CD4-positive, alpha-beta T cell (primary cell): ENCODE measurements at places on chromosomes 5 and 9.
A peak's percentile ranks its signal among the peaks of the same experiment; 100 is the strongest.

GRCh38 chr9:135480071-135480939 is 723 bp downstream of the PPP1R26 start:
- DNase-seq: no peak

DNA sequence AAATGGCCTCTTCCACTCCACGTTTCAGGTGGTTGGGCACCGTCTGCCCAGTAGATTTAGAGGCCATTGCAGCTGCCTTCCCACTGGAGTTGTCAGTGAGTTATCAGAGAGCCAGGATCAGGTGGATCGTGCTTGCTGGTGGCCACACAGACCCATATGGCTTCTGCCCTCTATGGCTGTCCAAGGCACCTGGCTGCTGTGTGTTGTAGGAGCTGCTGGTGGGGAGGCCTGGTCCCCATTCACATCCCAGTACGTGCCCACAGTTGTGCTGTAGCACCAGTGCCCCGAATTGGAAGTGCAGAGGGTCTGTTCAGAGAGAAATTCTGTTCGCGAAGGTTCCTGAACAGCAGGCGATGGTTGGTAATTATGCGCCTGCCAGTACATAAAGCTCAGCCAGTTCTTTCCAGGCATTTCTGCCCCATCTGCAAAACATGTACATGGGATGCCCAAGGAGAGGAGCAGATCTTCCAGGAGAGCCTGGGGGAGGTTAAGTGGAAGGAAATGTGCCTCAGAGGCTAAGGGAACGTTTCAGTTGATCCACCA is 41.1 kb downstream of the UBE2QL1 start:
- DNase-seq: no peak

GRCh38 chr9:101184813-101185278 is 156.3 kb downstream of the PLPPR1 start:
- DNase-seq: no peak

GRCh38 chr5:147690595-147690994 is 91.9 kb downstream of the JAKMIP2 start:
- no peak for DNase-seq

- no peak for DNase-seq
These were observed 110.7 kb downstream of the PLK2 start for GRCh38 chr5:58348996-58349728.

DNA sequence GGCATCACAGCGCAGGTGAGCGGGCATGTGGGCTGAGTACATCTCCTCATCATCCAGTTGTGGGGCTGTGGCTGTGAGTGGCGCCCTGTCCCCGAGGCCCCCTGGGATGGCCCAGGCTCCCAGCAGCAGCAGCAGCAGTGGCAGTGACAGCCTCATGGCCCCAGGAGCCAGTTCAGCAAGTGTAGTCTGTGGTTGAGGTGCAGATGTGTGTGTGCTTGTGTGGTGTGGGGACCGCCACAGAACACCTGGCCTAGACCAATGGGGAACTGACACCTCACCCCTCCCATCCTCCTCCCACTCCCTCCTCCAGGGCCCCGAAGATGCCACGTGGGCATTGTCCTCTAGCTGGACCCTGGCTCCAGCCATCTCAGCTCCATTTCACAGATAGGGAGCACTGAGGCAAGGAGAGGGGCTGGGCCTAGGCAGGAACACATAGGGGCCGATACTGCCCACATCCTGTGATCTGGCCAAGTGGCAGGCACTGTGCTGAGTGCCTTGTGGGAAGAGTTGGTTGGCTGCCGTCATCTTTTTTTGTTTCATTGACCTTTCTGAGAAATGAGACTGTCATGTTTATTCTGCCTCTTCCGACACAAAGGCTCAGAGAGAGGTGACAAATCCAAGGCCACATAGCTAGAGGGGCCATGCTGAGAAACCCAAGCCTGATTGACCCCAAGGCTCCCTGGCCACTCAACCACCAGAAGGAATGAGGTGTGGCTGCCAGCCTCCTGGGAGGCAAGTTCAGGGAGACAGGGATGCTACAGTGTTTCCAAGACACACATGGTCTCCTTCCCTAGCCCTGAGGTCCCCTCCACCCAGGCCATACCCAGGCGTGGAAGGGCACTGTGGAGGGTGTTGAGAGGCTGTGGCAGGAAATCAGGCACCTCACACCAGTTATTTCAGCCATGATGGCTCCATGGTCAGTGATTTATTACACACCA is at the start of gene MZB1:
Gene MZB1 (minus strand): TSS at position 213 of the 938 bp plus-strand sequence. CDS start 57 bp downstream, at position 156.
- peak; percentile 17 for DNase-seq

GRCh38 chr5:124743602-124744169 is 2.8 kb downstream of the ZNF608 start:
- no peak for DNase-seq

GRCh38 chr9:91546574-91546973 is 122.9 kb upstream of the NFIL3 start:
- no peak for DNase-seq

GRCh38 chr5:88677943-88678769 is 204.8 kb downstream of the MEF2C start:
- no peak for DNase-seq

- no peak for DNase-seq
These were observed 248.5 kb upstream of the IRX4 start for GRCh38 chr5:2131196-2131595.

- DNase-seq: no peak
These were observed 22.6 kb downstream of the BTNL9 start for GRCh38 chr5:181062631-181063030.

DNA sequence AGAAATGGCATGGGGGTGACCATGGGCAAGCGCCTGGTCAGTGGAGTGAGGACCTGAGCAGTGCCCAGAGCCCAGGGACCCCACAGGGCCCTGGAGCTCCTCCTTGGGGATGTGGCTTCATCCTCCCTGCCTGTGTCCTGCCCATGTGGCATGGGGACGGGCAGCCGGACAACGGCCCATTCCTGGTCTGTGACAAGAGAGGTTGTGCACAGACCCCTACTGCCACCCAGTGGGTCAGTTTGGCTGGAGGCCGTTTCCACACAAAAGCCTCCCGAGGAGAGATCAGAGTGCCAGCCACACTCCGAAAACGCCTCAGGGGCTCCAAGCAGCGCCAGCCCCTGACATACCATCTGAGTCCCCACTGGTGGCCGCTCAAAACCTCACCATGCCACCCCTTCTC is 19.8 kb downstream of the SLC6A18 start:
- no peak for DNase-seq

GRCh38 chr5:143227301-143227700 is 176.2 kb downstream of the NR3C1 start:
- DNase-seq: no peak

- no peak for DNase-seq
These were observed 33.8 kb upstream of the CAST start for GRCh38 chr5:96628406-96628805.

DNA sequence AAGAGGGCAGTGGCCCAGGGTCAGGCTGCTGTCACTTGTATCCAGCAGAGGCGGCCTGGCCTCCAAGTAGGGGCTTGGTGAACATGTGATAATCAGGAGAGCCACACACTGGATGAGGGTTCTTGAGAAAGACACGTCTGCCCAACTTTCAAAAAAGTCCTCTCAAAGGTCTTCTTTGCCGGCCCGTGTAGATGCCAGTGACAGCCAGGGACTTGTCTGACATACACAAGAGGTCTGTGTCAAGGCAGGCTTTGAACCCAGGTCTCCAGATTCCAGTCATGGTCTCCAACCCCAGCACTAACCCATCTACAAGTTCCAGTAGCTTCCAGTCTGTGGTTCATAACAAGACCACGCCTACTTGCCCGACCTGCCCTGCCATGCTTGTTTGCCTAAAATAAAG is 7.9 kb upstream of the AMBP start:
- no peak for DNase-seq

GRCh38 chr5:172049226-172049796 is 42.9 kb upstream of the FBXW11 start:
- no peak for DNase-seq

DNA sequence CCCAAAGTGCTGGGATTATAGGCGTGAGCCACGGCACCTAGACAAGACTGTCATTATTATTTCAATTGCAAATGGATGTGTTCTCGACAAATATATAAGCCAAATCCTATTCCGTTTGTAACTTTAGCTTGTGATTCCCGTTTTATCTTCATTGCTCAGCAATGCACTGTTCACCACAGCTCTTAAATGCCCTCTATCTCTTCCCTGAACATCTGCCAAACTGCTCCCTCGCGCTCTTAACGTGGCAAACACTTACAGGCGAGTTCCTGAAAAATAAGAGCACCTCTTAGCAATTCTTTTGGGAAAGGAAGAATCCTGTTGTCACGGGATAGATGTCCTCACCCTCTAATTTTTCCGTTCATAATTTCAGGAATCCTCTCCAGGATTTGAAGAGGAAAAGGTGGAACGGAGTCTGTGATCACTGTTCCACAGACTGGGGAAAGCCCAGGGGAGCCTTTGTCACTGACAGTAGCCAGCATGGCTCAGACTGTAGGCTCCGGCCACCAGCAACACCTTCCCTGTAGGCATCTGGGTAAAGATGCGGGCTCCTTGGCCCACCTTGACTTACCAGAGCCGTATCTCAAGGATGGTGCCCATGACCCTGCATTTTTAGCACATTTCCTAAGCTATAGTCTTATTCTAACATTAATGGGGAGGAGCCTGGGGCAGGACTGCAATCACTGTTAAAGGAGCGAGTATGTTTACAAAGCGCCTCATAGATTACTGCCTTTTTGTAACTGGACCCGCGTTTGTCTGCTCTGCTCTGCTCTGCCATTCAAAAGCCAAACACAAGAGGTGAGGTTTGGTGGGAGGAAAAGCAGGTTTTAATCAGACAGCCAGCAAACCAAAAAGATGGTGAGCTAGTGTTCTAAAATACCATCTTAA is 20.2 kb upstream of the GNPDA1 start:
- DNase-seq: no peak

DNA sequence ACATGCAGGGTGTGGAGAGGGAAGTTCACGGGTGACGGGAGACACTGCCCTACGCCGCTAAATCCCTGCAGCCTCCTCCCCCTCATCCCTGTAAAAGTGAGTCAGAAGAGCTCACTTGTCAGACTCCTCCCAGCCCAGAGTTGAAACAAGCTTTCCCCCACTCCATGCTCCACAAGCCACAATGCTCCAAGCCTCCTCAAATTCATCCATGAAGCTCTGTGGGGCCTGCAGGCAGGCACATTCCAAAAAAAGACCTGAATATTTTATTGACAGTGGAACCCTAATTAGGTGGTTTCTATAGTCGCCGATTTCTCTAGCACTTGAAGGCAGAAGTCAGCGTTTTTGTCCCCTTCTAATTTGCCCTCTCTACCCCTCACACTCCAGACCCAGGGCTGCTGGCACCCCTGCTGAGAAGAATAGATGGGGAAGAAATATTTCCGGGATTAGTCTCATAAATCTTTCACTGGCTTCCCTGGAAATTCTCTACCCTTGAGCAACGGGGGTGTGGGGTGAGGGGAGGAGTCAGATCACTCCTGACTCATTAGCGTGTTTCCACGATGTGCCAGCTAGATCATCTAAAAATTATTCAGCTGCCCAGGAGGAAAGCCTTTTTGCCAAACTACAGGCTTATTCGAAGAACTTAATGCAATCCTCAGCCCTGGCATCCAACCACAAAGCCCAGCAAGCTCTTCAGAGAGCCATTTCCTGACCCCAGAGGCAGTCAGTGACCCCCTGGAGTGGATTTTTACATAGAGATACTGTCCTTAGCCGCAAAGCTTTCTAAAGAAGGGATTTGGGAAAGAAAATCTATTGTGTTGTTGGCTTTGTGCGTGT is 97.1 kb downstream of the ENC1 start:
- no peak for DNase-seq

- no peak for DNase-seq
These were observed 255.5 kb downstream of the PDE4D start for GRCh38 chr5:59637884-59638580.

- no peak for DNase-seq
These were observed 620.2 kb downstream of the ACTL7B start for GRCh38 chr9:108235609-108236008.

- no peak for DNase-seq
These were observed 11.9 kb upstream of the C5orf46 start for GRCh38 chr5:147918101-147918685.

DNA sequence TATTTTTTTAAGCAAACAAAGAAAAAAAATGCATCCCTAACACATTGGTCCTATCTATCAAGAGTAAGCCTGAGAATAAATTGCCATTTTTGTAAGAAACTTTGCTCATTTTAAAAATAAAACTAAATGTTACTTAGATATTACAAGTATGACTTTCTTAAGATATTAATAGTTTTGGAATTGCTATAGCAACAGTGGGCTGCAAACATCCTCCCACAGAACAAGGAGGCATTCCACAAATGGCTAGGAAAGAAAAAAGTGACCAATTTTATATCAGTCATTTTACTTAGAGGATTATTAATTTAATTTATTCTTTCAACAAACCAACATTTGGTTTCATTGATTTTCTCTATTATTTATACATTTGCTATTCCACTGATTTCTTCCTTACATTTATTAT is 63.7 kb downstream of the LURAP1L start:
- no peak for DNase-seq

- DNase-seq: no peak
These were observed 1.2 kb downstream of the RPS14 start for GRCh38 chr5:150448334-150448733.

DNA sequence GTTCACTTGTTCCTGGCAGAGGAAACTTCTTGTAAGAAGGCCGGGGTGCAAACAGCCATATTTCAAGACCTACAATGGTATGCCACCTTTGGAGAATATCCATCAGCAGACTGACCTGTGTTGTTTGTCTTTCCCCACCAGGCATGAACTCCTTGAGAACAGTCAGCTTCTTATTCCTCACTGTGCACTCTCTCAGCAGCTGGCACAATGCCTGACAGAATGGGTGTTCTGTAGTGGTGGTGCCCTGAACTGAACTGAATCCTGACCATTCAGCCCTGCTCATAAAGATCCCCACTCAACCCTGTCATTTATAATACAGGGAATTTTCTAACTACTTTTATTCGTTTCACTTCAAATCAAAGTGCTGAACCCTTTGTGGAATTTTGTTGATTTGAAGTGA is 206.9 kb downstream of the COX7C start:
- no peak for DNase-seq

DNA sequence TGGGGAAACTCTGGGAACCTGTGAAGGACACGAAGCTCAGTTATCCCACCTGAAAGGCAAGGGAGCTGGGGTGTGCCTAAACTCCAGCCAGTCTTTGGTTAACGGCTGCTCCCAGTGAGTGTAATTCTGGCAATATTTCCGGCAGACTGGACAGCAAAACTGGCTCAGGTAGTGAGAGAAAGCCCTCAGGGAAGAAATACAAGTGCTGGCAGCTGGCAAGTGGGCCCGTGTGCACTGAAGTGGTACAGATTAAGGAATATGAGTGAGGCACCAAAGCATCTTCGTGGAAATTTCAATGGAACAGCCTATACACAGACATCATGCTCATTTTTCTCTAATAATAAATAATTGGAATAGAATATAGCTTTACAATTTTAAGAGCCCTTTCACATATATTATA is 56.2 kb downstream of the ABHD17B start:
- no peak for DNase-seq

- no peak for DNase-seq
These were observed 77.2 kb downstream of the FBXL7 start for GRCh38 chr5:15577132-15577531.
